ENCODE measurements at places on chromosomes 5 and 9.

DNA sequence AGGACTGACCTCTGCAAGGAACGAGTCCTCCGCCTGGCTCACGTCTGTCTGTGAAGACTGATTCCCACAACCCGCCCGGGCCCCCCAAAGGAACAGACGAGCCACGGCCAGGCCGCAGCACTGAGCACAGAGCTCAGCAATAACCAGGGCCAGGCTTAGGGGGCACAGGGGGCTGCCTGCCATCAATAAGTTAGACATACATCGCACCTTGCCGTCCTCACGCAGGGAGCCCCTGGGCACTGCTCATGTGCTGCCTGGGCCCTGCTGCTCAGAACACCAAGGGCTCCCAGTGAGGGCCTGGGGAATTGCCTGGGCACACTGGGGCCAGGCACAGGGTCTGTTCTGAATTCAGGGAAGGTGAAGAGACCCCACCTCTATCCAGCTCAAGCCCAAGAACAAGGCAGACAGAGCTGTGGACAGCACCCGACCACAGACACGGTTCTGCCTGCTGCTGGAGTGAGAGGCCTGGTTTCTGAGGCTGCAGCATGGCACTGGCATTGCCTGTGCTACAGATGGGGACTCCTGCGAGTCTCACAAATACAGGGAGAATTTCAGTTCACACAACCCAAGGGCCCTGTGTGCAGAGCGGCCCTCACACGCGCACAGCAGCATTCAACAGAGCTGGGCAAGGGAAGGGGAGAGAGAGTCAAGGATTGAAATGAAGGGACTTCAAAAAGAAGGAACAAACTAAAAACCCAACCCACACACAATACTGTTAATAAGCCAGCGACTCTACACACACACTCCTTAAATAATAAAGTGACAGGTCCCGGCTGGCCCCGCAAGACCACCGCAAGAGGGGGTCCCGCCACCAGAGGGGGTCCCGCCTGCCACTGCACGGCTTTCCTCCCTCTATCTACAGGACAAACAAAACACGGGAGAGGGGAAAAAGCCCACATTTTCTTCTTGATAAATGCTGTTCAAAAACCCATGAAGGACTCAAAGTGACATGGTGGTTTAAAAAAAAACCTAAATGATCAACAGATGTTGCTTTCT, 32.0 kb downstream of the PRRT1B start:
- DNase-seq, result no peak

DNA sequence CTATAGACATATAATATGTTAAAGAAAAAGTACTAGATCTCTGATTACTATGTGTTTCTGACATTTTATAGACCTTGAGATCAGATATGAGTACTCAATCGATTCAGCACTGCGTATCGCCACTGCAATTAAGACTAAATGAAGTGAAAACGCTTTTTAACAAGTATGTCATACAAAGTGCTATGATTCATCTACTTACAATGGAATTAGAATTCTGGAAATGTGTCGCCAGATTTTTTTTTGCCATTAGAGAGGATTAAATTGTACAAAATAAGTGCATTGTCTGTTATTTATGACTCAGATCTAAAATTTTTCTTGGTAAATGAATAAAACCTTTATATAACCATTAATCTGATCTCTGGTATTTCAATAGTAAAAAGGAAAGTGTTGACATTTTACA, 20.0 kb upstream of the AGGF1 start:
- DNase-seq, result no peak

- no peak for DNase-seq
Measured at GRCh38 chr5:52452098-52452497, 335.6 kb upstream of the ITGA1 start.

GRCh38 chr9:34256987-34257585, 72.0 kb downstream of the KIF24 start:
- DNase-seq, result no peak

GRCh38 chr5:85441156-85441555, 1056.5 kb upstream of the EDIL3 start:
- no peak for DNase-seq

- DNase-seq, result no peak
Measured at GRCh38 chr5:172402531-172403188, 51.7 kb downstream of the SH3PXD2B start.

DNA sequence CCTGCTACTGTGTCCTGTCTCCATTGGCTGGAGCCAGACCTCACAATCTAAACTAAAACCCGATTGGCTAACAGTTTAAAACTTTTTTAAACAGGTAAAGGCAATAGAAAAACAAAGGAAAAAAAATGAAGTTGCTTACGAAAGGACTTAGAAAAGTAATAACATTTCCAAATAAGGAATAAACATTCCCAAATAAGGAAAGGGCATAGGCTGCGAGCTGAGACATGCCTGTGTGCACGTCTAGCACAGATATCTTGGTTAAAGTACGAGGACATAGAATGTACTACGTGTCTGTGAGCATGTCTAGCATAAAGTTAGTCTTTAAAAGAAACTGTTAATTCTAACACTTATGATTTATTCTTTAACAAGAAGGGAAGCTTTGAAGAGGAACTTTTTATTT, 15.3 kb upstream of the FAM120A start:
- no peak for DNase-seq

DNA sequence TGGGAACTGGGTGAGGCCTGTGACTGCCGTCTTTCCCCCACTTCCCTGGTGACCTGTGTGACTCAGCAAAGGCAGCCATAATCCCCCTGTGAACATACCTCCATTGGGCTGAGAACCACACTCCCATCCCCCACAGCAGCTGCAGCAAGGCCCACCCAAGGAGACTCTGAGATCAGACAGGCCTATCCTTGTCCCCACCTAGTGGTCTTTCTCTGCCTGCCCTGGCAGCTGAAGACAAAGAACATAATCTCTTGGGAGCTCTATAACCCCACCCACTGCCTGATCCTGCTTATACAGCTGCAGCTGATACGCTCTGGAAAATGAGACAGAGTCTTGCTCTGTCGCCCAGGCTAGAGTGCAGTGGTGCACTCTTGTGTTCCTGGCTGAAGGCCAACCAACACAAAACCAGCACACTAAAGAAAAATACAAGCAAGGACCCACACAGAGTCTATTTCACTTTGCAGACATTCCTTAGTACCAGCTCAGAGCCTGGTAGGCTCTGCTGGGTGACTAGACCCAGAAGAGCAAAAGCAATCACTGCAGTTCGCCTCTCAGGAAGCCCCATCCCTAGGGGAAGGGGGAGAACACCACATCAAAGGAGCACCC, 106.7 kb downstream of the MCTP1 start:
- no peak for DNase-seq

GRCh38 chr5:43204958-43205357, 12.9 kb downstream of the NIM1K start:
- no peak for DNase-seq

DNA sequence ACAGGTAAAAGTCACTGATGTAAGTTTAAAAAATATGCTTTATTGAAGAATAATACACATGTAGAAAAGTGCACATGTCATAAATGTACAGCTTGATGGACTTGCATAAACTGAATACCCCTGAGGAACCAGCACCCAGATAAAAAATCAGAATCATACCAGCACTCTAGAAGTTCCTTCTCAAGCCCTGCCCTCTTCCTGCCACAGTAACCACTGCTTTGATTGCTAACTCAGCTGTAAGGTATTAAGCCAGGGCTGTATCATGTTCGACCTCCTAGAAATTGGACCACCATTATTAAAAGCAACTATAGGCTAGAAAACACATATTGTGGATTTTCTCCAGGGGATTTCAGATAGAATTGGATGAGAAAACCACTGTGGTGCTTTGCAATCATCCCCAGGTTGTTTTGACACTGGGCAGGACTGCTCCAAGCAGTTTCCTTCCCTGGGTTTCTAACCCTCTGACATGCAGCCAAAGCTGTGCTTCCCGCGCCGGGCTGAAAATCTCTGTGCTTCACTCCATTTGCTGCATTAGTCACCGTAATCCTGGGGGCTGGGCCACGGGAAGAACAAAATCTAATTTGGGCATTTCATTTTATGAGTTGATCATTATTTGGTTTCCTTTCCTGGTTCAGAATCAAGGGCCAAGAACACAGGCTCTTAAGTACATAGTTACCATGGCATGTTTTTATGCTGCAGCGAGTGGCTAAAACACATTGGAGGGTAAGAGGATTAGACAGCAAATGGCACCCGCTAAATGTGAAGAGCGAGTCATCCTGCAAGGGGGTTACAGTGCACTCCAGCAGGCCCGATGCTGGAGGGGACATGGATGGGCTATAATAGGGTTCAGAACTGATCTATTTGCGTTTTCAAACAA, 139.4 kb upstream of the IL12B start:
- DNase-seq, result peak; percentile 21

GRCh38 chr5:109365653-109366052, 44.1 kb downstream of the PJA2 start:
- no peak for DNase-seq

GRCh38 chr9:114583371-114584155, 4.0 kb upstream of the ATP6V1G1 start:
- no peak for DNase-seq

- DNase-seq, result no peak
Measured at GRCh38 chr9:116165912-116166311, 12.3 kb downstream of the PAPPA start.

DNA sequence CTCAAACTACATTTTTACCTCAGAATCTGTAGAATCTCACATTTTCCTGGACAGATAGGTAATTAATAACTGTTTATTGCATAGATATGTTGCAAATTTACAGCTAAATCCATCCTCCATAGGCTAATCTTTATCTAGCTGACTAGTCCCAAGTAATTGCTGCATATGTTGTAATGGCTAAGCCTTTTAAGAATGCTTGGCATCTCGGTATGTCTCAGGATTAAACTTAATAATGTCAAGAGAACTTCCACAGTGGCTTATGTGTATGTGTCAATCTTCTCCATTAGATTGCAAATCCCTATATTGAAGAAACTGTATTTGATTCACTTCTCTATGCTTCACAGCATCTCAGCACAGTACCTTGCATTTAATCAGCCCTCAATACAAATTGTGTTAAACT, 131.9 kb downstream of the PRDM9 start:
- DNase-seq, result no peak

GRCh38 chr5:97471951-97472350, 288.9 kb upstream of the RIOK2 start:
- no peak for DNase-seq

GRCh38 chr9:135242406-135242805, 154.9 kb downstream of the OLFM1 start:
- DNase-seq, result no peak

- no peak for DNase-seq
Measured at GRCh38 chr9:6188466-6188865, 27.1 kb upstream of the IL33 start.

GRCh38 chr5:174383210-174384167, 338.0 kb downstream of the NSG2 start:
- no peak for DNase-seq

DNA sequence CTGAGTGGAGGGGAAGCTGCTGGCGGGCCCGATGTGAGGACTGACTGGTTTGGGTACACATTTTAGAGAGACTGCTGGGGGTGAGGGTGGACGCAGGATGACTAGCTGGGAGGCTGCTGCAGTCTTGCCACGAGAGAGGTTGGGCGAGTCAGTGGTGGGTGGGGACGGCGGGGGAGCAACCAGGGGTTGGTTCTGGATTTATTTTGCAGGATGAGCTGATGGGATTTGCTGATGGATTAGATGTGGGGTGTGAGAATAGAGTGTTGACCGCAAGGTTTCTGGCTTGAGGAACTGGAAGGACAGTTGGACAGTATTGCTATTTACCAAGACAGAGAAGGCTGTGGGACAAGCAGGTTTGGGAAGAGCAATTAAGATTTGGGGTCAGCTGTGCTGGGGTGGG, 5.8 kb upstream of the NDST1 start:
- DNase-seq, result no peak

GRCh38 chr9:27394154-27394825, 97.3 kb upstream of the EQTN start:
- no peak for DNase-seq

DNA sequence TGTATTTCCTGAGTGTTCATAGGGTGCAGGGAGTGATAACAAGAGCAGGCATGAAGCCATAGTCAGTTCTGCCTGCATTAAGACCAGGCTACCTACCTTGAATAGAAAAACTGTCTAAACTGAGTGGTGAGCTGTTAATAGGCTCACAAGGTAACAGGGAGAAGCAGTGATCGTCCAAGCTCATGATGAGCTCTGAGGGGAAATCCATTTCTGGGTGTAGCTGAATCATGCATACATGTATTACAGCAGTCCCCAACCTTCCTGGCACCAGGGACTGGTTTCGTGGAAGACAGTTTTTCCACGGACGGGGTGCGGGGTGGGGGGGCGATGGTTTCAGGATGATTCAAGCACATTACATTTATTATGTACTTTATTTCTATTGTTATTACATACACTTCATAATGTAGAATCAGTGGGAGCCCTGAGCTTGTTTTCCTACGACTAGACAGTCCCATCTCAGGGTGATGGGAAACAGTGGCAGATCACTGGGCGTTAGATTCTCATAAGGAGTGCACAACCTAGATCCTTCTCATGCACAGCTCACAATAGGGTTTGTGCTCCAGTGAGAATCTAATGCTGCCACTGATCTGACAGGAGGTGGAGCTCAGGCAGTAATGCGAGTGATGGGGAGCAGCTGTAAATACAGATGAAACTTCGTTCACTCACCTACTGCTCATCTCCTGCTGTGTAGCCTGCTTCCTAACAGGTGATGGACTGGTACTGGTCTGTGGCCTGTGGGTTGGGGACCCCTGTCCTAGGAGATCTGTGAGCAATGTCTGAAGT, 100.0 kb upstream of the IL6ST start:
- no peak for DNase-seq

DNA sequence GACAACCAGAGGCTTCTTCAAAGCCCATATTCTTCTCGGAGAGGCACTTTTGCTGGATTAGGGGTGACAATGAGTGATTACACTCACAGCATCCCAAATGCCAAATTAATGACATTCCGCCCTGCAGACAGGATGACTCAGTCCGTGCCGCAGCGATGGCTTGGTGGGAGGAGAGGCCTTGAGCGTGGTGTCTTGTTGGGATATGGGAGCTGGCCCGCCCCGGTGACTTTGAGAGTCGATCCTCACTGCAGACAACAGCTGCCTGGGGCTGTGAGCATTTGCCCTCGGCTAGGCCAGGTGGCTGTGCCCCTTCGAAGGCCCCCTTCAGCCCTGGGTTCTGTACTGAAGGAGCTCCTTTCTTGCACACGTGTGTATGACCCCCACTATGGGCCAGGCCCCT, 29.8 kb downstream of the OLFM1 start:
- DNase-seq, result no peak

- no peak for DNase-seq
Measured at GRCh38 chr5:96087939-96088338, 126.3 kb upstream of the ELL2 start.

- no peak for DNase-seq
Measured at GRCh38 chr9:124863371-124863871, 1.5 kb downstream of the ARPC5L start.

- DNase-seq, result no peak
Measured at GRCh38 chr5:179435181-179435580, 89.9 kb upstream of the ADAMTS2 start.

All from central memory CD4-positive, alpha-beta T cell (primary cell).